Activated CD4-positive, alpha-beta T cell treated with anti-CD3 and anti-CD28 coated beads, Interleukin-2, Interleukin-4, amounts not matched to agents 100 ng/mL and 50 ng/mL, durations not matched to agents 16 hours and 8 hours (primary cell): ENCODE measurements at places on chromosomes 16 and 17.

GRCh38 chr16:13781575-13782338 lies 138.2 kb upstream of the ERCC4 start:
- DNase-seq: no peak

DNA sequence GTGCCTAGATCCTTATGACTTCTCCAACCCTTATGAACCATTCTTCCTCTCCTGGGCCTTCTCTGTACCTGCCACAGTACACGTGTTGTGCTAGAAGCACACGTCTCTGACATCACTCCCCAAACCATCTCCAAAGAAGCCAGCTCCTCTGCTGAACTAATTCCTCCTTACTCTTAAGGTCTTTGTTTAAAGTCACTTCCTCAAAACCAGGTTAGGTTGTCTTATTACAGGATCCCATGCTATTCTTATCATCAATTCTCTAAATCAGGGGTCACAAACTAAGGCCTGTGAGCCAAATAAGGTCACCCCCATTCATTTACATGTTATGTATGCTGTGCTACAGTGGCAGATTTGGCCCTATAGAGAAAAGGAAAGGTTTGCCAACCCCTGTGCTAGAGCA lies 4.0 kb downstream of the SUPT6H start:
- DNase-seq: no peak

- no peak for DNase-seq
These were observed 271.1 kb upstream of the TNRC6C start for GRCh38 chr17:77687417-77687816.

- DNase-seq: no peak
These were observed 128.1 kb upstream of the CCL2 start for GRCh38 chr17:34126965-34127364.

GRCh38 chr17:309361-309888 lies 43.2 kb downstream of the RPH3AL start:
- DNase-seq: no peak

DNA sequence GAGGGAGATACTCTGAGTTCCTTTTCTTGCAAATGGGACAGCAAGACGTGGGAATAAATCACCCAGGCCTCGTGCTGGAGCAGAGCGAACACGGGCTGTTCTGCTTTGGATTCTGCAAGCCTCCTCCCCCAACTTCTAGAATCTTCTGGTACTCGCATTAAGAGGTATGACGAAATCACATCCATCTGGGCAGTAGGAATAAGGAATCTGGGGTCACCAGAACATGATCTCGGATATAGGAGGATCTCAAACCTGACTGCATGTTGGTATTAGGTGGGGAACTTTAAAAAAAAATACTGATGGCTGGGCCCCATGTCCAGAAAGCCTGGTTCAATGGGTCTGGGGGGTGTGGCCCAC lies 49.8 kb upstream of the USP7 start:
- DNase-seq: no peak

DNA sequence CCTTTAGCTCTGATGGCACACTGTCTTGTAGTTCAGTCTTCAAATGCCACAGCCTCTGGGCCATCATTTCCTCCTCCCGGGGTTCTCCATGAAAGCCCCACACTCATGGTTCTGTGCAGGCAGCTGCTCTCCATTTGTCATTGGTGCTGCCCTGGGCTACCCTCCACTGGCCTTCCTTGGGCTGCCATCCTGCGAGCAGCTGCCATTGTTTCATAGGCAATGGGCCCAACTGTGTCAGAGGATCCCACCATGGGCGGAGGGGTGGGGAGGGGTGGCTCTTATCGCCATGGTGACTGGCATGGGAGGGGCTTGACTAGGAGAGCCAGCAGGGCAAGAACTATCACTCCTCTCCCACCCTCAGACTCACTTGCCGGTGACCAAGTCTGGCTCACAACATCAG lies 38.6 kb upstream of the BRD7 start:
- DNase-seq: no peak

GRCh38 chr16:49537924-49538459 lies 164.4 kb downstream of the C16orf78 start:
- DNase-seq: no peak

DNA sequence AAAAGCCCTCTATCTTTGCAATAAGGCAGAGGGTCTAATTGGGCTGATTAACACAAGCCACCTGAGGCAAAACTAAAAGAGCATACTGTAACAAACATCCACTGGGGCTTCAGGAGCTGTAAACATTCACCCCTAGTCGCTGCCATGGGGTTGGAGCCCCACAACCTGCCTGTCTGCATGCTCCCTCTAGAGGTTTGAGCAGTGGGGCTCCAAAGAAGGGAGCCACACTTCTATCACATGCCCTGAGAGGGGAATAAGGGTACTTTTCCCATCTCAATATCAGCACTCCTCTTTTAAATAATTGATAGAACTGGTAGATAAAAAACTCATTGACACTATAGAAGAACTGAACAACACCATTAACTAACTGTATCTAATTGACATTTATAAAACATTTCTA lies 130.1 kb upstream of the COX10 start:
- no peak for DNase-seq

DNA sequence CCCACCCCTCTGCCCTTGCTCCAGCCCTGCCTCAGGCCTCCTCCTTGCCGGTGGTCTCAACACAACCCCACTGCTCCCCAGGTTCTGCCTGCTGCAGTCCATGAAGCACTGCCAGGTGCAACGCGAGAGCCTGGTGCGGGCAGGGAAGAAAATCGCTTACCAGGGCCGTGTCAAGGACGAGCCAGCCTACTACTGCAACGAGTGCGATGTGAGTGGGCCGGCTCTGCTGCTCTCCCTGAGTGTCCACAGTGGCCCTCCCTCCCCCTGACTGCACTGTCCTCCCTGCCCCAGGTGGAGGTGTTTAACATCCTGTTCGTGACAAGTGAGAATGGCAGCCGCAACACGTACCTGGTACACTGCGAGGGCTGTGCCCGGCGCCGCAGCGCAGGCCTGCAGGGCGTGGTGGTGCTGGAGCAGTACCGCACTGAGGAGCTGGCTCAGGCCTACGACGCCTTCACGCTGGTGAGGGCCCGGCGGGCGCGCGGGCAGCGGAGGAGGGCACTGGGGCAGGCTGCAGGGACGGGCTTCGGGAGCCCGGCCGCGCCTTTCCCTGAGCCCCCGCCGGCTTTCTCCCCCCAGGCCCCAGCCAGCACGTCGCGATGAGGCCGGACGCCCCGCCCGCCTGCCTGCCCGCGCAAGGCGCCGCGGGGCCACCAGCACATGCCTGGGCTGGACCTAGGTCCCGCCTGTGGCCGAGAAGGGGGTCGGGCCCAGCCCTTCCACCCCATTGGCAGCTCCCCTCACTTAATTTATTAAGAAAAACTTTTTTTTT lies 1.8 kb upstream of the TMEM88 start:
- no peak for DNase-seq

DNA sequence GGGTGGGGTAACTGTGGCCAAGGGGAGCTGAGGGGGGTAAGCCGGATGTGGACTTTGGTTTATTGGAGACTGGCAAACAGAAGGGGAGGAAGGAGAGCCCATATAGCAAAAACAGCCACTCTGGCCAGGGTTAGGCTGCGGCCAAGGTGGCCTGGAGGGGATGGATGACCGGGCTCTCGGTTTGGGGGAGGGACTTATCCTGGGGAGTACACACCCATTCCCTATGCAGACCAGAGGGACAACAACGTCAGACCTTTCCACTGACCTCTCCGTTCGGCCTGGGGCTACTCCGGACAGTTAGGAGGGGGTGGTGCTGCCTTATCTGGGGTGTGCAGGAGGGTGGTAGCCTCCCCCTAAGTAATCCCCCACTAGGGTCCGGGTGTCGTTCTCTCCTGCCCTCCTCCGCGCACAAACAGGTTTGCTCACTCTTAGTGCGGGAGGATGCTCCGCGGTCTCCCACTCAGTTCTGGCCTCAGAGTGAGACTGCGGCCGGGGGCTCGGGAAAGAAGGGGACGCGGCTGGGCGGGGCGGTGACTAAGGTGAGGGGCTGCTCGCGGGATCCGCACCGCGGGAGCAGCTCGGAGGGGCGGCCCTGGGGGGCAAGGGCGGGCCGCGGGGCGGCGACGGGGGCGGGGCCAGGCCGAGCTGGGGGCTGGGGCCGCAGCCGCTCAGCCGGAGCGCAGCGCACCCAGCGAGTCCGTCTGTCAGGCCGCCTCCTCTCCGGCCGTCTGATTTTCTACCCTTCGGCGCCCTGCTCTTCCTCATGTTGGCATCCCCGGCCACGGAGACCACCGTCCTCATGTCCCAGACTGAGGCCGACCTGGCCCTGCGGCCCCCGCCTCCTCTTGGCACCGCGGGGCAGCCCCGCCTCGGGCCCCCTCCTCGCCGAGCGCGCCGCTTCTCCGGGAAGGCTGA lies at the start of gene WNK4:
WNK4 (plus strand) TSS at position 675 of the 915 bp plus-strand sequence; CDS start at position 764, 89 bp downstream.
- no peak for DNase-seq

GRCh38 chr16:79184464-79185030 lies 416.0 kb downstream of the MAF start:
- DNase-seq: no peak

DNA sequence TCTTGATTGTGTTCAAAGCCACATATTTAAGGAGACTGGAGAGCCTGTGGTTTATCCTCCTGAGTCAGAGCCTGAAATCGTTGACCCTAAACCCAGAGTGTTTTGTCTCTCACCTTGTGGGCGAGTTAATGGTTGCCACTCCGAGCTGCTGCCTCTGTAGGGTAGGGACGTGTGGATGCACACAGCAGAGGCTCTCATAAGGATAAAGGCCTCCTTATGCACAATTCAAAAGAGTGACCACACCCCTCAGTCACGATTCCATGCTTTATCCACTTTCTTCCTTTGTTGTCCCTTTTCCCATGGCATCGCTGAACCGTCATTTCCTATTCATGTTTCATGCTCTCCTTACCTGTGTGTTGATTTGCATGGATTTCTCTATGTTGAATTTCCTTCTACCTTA lies 805.0 kb upstream of the RBFOX1 start:
- DNase-seq: no peak

- no peak for DNase-seq
These were observed 52.8 kb downstream of the SOX9 start for GRCh38 chr17:72173499-72174116.

- DNase-seq: no peak
These were observed 3.5 kb upstream of the RAB37 start for GRCh38 chr17:74733365-74734122.

DNA sequence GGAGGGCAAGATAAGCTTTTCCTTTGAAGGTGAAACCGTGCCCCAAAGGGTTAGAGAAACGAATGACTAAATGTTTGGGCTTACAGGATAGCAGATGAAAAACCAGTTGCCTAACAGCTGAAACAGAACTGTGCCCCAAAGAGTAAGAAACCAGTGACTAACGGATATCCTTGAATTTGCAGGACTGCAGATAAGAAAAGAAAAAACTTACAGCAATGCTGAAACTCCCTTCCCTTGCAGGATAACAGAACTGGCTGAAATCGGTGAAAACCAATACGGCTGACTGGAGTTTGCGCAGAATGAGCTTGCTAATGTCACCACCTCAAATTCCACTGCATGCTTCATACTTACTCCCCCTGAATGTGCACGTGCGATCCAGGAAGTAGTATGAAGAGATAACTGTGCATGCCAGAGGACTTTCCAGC lies 175.2 kb upstream of the NLRP1 start:
- DNase-seq: peak; percentile 28

DNA sequence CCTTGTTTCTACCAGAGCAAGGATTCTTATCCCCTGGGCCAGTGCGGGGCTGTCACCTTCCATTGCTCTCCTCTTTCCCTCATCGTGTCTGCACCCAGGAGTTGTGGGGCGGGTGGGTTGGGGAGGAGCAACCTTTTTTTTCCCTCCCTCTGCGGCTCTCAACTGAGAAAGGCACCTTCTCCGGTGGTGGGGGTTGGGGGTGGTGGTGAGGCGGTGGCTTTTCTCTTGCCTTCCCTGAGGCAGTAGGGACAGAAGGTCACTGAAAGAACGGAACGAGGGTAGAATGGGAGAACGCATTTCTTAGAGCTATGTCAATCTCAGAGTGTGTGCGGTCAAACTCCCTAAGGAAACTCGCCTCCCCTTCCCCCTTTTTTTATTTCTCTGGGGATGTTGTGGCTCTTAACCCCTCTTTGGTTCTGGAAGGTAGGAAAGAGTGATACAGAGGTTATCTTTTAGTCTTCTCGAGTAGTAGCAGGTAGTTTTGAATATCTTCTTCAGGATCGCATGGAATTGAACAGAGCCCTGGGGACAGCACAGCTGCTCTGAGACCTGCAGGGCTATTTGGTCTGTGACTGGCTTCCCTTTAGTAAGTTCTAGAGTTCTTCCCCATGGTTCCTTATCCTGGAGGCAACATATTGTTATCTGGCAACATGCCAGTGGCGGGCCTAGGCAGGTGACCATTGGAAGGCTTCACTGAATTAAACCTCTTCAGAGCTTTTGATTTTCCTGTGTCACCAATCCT lies 994 bp downstream of the CLTC start:
- DNase-seq: peak; percentile 61

- peak; percentile 27 for DNase-seq
These were observed 46.6 kb downstream of the STH start for GRCh38 chr17:46045639-46046038.

- no peak for DNase-seq
These were observed 27.4 kb downstream of the GRB7 start for GRCh38 chr17:39765175-39765574.

DNA sequence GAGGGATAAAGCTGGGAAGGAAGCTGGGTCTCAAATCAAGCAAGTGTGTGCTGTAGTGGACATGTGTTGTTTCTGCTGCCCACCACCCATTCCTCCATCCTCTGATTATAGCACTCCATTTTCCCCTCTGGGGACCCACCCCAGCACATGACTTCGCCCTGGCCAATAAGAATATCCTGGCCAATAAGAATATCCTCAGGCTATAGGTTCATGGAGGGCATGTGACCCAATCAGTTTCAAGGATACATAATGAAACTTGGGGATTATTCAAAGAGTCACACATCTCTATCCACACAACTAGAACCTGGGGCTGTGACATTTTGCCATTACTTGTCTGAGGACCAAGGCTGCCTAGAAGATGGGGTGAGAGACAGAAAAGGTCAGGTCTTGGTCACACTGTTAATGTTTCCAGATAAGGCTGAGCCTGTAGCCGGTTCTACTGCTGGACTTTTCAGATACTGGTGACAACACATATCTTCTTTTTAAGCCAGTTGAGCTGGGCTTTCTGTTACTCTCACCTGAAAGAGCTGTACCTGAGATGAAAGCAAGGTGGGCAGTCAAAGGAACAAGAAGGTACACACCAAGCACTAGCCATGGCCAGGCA lies 33.7 kb downstream of the MYO18A start:
- peak; percentile 22 for DNase-seq

- no peak for DNase-seq
These were observed 4.5 kb downstream of the MIF4GD start for GRCh38 chr17:75266316-75267152.

GRCh38 chr16:89115216-89115861 lies 21.7 kb downstream of the ACSF3 start:
- peak; percentile 90 for DNase-seq

GRCh38 chr16:57472665-57473060 lies 10.2 kb downstream of the POLR2C start:
- no peak for DNase-seq

- no peak for DNase-seq
These were observed 149.5 kb downstream of the TMEM132E start for GRCh38 chr17:34728771-34729310.
